ENCODE measurements at places on chromosomes 4 and X. TPM values are rescaled to one million over a fixed set of nuclear protein-coding genes. Genes with fewer than 3 reads are reported as not detected.

ZNF718 gene
- total RNA-seq = 3.6 TPM

VEGFC gene
- 27.6 TPM for total RNA-seq

SPANXN3 gene
- not detected for total RNA-seq

UGT2A2 gene
- total RNA-seq = not detected

PDZD4 gene
- total RNA-seq = 2.5 TPM

PF4V1 gene
- total RNA-seq = not detected

NUP62CL gene
- total RNA-seq = not detected

YY2 gene
- 2.2 TPM for total RNA-seq

IL1RAPL1 gene
- not detected for total RNA-seq

CYBB gene
- 77.0 TPM for total RNA-seq

CCNA2 gene
- total RNA-seq = 0.39 TPM
